Stimulated activated CD8-positive, alpha-beta memory T cell treated with anti-CD3 and anti-CD28 coated beads, Interleukin-7, amount 100 ng/mL, for 1 hour (primary cell): ENCODE measurements at places on chromosomes 7 and 10.

GRCh38 chr10:4868357-4868657 lies 42.3 kb downstream of the AKR1E2 start:
- no peak for DNase-seq

DNA sequence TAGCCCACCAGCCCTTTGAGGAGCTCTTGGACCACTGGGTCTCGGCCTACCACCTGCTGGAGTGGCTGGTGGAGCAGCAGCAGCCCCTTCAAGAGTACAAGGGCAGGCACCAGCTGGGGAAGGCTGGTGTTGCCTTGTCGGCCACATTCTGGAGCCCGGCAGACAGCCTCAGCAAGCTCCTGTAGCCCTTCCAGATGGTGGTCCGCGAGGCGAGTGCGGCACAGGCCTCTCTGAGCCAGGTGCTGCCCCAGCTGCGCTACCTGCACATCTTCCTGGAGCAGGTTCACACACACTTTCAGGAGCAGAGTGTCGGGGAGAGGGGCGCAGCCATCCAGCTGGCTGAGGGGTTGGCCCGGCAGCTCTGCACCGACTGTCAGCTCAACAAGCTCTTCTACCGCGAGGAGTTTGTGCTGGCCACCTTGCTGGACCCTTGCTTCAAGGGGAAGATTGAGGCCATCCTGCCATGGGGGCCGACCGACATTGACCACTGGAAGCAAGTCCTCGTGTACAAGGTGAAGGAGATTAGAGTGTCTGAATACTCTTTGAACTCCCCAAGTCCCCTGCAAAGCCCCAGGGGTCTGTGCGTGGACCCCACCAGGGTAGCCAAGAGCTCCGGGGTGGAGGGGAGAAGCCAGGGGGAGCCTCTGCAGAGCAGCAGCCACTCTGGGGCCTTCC lies 7.0 kb upstream of the ACTR3C start:
- no peak for DNase-seq

DNA sequence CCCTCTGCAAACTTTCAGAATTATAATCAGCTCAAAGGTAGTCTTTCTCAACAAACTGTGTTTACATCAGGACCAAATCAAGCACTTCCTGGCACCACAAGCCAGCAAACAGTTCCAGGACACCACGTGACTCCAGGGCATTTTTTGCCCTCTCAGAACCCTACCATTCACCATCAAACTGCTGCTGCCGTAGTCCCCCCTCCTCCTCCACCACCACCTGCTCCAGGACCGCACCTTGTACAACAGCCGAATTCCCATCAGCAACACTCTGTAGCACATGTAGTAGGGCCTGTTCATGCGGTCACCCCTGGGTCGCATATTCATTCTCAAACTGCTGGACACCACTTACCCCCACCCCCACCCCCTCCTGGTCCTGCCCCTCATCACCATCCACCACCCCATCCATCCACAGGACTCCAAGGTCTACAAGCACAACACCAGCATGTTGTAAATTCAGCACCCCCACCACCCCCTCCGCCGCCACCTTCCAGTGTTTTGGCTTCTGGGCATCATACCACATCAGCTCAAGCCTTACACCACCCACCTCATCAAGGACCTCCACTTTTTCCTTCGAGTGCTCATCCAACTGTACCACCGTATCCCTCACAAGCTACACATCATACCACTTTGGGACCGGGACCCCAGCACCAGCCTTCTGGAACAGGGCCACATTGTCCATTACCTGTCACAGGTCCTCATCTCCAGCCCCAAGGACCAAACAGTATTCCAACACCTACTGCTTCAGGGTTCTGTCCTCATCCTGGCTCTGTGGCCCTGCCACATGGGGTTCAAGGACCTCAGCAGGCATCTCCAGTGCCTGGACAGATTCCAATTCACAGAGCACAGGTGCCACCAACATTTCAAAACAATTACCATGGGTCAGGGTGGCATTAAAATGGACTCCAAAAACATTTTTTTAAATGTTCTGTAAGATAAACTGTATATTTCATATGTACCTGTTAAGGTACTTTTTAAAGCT lies 98.7 kb downstream of the KMT2E start:
- no peak for DNase-seq

DNA sequence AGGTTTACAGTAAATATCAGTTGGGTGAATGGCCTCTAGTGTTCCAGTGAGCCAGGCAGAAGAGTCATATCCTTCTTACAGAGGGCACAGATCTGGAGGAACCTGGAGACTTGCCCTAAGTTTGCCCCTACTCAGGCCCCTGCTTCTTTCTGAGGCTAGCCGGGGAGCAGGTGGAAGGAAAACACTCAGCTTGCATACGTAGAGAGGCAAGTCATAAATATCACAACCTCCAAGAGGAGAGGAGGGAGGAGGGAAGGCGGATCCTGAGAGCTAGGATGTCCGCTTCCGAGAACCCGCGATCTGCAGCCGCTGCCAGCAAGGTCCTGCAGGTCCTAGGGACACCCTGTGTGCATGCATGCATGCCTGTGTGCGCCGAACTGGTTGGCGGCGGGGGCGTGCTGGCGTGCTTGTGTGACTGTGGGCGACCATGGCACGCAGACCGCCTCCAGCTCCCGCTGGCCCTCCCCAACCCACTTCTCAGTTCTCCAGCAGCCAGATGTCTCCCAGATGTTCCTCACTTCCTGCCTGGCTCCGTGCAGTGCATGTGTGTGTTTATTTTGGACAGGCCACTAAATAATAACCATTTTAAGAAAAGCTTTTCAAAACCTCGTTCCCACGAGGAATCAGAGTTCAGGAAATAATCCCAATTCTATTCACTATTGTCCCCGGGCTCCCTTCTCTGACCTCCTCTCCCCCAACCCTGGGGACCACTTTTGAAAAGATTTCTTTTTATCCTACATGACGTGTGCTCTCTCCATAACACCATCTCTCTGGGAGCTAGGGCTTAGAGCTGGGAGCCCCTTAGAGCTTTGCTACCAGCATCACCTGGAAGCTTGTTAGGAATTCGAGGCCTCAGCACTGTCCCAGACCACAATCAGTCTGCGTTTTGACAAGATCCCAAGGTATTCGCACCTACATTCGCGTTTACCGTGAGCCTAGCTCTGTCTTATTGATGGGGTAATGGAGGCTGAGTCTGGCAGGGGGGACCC lies 32.4 kb downstream of the UNC5B start:
- no peak for DNase-seq

- DNase-seq, result no peak
Observed at GRCh38 chr10:43137717-43138020, 576 bp upstream of the CSGALNACT2 start.

DNA sequence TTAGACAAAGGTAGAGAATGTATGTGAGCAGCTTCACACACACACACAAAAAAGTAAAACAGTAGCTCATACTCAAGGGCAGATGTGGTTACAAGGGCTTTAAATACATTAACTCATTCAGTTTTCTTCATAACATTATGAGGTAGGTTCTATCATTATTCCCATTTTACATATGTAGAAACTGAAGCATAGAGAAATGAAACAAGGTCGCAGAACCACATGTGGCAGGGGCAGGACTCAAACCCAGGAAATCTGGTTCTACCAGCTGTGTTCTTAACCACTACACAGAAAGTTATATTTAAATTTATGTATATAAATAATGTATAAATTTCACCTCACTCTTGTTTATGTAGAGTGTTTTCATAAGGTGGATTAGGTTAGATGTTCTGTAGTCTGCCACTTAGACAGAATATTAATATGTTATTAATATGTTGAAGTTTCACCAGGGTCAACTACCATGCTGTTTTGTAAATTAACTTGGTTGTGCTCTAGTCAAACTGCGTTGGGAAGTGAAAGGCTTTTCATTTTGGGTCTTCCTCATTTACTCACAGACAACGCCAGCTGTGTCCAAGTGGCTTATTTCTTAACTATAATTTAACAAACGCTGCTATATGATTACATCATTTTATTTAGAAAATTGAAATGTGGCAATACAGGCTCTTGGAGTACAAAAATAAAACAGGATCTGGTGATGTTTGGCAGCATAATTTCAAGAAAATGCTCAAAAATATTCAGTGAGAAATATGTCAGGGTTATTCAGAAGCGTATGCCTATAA lies 138.4 kb downstream of the MDFIC start:
- no peak for DNase-seq

DNA sequence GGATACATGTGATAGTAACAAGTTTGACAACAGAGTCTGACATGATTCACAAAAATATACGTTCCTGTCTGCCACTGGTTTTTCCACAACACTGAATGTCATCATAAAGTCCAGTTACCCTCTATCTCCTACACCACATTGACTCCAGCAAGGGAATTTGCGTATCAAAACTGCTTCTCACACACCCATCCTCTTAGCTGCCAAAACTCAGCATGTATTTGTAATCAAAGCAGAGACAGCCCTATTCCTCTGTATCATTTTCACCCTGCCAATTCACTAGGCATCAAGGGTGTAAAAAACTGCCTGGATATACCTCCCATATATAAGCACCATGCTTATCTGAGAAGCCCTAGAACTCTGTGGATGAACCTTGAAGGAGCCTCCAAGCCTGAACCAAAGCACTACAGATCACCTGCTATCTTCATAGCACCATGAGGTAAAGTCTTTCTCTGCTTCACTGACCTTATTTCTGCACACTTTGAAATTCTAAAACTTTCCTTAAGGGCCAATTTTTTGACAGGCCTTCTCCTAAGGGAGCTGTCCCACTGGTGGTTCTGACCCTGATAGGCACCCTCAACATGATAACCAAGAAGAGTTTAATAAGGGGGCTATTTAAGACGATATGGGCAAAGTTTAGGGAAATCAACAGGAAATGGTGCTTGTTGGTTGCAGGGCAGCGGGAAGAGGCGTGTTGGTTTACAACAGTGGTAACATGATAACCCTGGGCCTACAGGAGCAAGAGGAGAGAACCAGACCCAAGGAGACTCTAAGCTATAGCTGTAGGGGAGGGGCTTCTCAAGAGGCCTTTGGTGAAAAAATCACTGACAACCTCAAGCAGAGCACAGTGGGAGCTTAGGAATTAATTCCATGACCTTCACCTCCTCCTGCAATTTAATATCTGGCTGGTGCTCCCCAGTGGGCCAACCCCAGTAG lies at the start of gene IFIT1B:
Gene IFIT1B, plus strand, starts transcription at position 352 of the 933 bp plus-strand sequence. Its CDS starts 80 bp downstream, at position 432.
- no peak for DNase-seq

GRCh38 chr10:46250481-46250880 lies 36.3 kb upstream of the ANTXRL start:
- no peak for DNase-seq

DNA sequence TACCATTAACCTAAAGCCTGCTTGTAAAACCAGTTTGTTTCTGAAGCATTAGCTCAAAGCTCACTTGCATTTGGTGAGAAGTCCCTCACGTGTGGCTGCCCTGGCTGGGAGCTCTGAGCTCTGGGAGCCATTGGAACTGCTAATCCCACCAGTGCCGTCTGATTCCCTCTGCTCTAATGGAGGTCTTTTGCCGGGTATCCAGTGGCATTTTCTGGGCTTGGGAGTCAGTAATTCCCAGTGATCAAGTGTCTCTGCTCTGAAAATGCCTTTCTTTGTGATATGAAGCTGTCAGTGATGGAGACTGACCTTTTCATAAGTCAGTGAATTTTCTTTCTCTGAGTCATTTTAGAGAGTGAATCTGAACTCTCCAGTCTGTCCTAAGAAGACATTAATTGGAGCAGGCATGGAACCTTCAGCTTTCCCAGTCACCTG lies 36.9 kb upstream of the FAM20C start:
- no peak for DNase-seq

GRCh38 chr10:16520900-16521299 lies 779 bp downstream of the C1QL3 start:
- DNase-seq, result no peak
